Stimulated activated CD8-positive, alpha-beta memory T cell treated with anti-CD3 and anti-CD28 coated beads, Interleukin-2, amount 100 ng/mL, for 1 hour (primary cell): ENCODE measurements at places on chromosomes 4 and X.

DNA sequence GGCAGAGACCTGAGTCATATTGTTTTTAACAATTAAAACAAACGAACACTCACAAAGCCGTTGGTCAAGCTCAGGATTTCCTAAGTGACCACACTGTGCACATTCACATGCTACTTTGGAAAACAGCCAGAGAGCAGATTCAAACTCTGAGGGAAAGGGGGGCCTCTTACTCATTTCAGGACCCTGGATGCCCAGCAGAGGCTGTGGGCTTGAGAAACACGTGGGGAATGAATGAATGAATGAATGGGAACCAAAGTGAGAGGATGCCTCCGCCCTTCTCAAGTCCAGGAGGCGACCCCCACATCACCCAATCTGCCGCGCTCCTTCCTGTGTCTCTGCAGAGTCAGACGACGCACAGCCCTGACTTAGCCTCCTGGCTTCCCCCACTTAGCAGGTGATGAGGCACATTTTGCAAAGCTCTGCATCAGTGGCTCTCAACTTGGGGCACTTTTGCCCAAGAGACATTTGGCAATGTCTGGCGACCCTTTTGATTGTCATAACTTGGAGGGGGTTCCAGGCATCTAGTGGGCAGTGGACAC lies 76.0 kb downstream of the ABLIM2 start:
- DNase-seq, result no peak

DNA sequence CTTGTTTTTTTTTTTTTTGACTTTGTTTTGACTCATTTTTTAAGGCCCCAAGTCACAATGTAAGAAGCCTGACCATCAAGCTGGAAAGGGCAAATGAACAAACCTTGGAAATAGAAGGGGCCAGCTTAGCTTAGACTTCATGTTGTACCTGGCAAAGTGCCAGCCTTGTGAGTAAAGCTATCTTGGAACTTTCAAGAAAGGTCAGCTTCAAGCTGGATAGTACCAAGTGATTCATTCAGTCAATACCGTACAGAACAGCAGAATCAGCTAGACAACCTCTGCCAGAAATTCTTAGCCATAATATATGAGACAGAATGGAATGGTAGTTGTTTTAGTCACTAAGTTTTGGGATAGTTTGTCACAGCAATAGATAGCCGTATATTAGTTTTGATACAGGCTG lies 1492.2 kb upstream of the TENM3 start:
- no peak for DNase-seq

GRCh38 chrX:104193485-104193884 lies 27.2 kb downstream of the FAM199X start:
- no peak for DNase-seq

- DNase-seq, result no peak
These were observed 70.1 kb downstream of the CHST7 start for GRCh38 chrX:46643636-46644035.

DNA sequence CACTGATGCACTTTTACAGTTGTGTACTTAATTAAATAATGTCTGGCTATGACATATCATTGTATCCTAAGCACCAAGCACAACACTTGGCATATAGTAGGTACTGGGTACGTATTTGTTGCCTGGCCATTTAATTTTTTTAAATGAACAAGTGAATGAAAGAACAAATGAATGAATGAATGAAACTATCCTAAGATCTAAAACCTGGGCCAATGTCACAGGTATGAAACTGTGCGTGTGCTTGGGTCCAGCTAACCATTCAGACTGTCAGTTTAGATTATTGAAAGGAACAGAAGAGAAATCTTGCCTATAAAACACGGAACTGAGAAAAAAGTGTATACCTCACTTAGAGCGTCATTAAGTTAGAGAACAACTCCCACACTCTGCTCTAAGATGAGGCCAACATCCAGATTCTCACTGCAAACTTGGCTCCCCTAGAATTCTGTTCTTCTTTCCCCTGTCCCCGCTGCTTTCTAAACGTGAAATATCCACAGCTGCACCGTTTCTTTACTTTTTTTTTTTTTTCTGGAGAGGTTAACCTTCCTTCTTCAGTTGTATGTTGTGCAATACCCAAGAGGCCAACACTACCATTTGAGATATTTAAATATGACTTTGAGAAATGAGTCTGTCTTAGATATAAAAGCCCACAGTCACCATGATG lies 17.3 kb upstream of the SEL1L3 start:
- no peak for DNase-seq

DNA sequence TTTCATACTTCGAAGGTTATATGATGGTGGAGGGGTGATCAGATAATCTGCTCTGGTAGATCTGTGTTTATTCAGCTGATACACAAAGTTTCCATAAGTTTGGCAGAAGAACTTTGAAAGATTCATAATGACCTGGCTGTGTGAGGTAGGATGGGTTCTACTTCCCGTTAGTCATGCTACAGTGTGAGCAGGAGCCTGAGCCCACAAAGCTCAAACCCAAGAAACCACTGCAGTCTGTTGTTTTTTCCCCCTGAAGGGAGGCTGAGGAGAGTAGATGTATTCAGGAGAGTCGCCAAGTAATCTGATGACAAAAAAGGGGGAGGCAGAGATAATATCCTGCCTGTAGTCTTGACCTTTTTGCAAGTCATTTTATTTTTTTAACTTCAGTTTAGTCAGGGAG lies 52.8 kb upstream of the PPP3CA start:
- no peak for DNase-seq

DNA sequence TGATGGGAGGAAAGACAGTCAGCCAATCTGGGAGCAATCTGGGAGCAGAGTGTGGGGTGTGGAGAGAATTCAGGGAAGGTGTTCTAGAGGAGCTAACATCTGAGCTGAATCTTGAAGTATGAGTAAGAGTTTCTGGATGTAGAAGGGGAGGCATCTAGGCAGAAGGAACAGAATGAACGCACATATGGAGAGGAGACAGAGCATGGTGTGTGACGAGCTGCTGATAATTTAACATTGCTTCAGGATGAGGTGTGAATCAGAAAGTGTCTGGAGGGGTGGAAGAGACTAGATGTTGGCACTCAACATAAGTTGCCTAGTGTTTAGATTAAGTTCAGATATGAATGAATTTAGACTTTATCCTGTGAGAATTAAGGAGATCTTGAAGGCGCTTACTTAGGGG lies 58.9 kb downstream of the CPE start:
- DNase-seq, result no peak
